Renal cortical epithelial cell (primary cell): ENCODE measurements at places on chromosomes 4 and X.

DNA sequence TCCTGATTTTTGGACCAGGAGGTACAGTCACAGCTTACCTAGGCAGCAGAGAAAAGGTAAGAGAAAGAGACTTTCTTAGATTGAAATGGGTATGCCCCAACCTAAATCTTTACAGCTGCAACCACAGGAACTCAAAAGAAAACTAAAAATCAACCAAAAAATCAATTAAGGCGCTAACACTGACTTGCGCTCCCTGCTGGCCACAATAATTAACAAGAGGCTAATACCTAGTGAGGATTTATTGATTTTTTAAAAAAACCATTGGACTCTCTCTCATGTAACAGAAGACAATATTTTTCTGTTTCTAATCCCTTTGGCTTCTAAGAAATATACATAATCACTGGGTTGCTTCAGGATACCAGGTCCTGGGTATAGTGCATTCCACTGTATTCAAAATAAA lies 153.9 kb upstream of the TENM3 start:
- DNase-seq = no peak

DNA sequence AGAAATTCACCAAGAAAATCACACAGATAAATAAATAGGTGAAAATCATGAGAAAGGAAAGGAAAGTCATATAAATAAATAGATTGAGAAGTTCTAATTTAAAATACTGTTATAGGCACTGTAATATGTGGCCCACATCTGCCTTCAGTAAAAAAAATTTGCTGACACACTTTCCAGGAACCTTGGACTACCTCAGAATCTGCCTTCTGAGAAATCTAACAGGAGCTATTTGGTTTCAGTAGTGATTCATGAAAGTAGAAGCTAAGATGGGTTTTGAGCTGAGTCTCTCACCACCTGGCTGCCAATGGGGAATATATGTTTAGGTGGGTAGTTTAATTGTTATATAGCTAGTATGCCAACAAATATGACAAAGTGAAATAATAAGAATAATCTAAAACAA lies 810.0 kb downstream of the RAB28 start:
- no peak for DNase-seq

DNA sequence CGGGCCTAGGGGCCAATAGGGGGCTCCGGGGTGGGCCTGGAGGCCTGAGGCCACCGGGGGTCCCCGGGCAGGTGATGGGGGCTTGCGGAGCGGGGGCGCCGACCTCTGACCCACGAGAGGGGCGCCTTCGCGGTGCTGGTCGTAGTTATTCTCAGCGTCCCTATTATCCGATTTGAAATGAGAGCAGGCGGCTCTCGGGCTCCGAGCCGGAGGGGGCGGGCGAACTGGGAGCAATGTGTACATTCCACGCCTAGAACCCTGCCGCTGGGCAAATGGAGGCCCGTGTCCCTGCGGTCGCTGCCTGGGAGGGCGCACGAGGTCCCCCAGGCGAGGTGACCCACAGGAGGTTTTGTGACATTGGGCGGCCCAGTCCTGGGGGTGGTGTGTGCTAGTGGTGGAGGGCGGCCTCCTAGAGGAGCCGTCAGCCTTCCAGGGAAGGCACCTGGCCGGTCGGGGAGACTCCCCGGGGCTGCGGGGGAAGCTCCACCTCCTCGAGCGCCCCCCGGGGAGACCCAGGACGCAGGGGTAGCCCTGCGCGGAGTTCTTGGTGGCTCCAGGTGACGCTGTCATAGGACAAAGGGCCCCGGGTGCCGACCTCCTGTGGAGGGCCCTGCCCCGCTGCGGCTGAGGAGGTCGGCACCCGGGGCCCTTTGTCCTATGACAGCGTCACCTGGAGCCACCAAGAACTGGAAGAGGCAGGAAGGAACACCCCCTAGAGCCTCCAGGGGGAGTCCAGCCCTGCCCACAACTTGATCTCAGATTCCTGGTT lies 102.6 kb upstream of the PRKX start:
- no peak for DNase-seq

GRCh38 chrX:40253771-40254170 lies 156.0 kb upstream of the BCOR start:
- DNase-seq = no peak

GRCh38 chr4:11455201-11455835 lies 26.6 kb upstream of the HS3ST1 start:
- no peak for DNase-seq

- no peak for DNase-seq
Observed at GRCh38 chr4:152900395-152900794, 35.7 kb upstream of the FHDC1 start.

DNA sequence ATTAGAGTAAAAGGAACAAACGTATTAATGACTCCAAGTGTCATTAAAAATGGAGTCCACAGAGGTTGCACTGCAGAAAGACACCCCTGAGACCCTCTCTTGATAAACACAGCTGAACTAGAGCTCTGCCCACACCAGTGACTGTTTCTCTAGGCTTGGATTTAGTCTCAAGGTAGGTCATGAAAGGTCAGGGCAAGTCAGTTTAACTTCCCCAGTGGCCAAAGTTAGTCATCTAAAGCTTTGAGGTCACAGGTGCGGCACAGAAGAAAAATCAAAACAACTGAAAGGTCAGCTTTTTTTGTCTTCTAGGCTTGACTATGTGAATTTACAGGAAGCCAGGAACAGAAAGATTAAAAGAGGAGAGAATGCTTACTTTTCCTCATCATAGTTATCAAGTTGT lies 749.6 kb downstream of the RAB28 start:
- no peak for DNase-seq

DNA sequence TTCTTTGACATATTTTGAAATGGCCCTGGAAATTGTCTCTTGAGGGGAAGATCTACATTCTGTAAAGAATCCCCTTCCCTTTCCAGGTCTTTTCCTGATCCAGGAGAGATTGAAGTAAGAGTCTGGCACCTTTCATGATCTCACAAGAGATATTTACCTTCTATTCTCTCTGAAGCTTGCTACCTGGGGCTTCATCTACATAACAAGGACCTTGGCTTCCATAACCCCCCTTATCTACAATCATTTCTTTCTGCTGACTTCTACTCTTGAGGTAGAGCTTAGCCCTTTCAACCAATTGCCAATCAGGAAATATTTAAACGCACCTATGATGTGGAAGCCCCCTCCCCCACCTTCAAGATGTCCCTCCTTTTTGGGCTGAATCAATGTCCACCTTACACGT lies 383.7 kb upstream of the MAGEB18 start:
- no peak for DNase-seq

DNA sequence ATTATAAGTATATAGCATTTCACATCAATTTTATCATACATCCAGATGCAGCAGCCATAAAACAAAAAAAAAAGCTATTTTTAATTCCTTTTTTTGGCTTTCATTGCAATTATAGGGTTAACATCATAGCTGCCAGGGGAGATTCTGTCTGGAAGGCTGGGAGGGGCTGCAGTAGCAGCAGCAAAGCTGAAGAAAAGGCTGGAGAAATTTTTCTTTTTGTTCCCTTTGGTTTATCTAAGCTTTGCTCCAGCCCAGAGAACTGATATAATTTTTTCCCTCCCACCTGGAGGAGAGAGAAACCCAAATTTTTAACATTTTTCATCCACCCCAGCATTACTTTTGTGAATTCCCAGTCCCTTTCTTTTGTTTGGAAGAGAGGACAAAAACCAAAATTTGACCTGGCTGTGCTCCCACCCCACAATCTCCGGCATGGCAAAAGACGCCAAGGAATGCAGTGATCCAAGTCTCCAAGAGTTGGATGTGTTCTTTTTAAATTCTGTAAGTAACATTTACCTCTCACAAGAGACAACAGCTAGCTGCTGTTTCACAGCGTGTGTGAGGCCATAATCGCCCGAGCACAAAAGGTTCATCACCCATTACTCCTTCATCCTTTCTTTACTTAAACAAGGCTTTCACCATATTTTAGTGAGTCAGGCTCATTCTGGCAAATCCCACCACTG lies 25.1 kb upstream of the FAM156A start:
- no peak for DNase-seq

DNA sequence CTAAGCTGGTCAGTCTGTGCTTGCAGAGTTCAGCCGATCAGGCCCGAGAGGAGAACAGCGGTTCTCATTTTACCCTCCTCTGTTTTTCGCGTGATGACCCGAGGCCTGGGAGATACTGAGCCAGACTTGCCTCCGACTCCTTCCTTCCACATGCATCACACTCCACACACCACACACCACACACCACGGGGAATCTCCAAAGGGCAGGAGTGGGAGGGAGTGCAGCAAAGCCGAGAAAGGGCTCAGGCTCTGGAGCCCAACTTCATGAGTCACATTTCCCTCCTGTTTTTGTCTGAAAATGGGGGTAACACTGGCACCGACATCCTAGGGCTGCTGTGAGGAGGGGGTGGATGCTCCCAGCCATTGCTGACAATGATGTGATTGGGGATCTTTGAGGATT lies 38.9 kb downstream of the TKTL1 start:
- DNase-seq = no peak

GRCh38 chrX:4655743-4656142 lies 942.3 kb upstream of the PRKX start:
- peak; percentile 36 for DNase-seq

GRCh38 chr4:157576671-157577217 lies 356.2 kb downstream of the GRIA2 start:
- no peak for DNase-seq

- no peak for DNase-seq
Observed at GRCh38 chrX:21167494-21167893, 206.7 kb upstream of the CNKSR2 start.

DNA sequence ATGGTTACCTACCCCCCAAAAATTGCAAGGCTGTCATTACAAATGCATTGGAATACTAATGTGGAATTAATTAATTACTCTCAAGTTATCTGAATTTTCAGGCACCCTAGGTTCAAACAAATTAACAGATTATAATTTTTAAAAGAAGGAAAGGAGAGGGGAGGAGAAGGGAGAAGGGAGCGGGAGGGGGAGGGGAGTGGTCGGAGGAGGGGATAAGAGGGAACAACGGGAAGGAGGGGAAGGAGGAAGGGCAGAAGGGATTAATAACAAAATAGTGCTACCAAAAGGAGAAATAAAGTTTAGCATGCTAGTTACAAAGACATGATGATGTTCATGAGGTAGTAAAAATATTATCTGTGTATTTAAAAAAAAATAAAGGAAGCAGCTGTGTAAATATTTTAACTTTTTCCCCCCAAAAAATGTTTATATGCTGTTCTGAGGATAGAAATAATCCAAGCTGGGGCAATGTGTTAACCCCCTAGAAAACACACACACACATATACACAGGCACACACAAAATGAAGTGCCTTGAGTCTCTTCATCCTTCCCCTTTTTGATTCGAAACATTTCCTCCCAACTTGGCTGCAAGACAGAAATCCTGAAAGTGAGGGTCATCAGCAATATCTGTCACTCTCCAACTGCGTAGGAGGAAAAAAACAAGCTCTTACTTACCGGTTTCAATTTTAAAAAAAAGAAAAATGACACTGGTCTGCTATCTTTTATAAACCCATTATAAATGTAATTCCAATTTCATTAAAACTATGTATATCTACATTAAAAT lies 58.8 kb downstream of the PPP3CA start:
- DNase-seq = no peak

DNA sequence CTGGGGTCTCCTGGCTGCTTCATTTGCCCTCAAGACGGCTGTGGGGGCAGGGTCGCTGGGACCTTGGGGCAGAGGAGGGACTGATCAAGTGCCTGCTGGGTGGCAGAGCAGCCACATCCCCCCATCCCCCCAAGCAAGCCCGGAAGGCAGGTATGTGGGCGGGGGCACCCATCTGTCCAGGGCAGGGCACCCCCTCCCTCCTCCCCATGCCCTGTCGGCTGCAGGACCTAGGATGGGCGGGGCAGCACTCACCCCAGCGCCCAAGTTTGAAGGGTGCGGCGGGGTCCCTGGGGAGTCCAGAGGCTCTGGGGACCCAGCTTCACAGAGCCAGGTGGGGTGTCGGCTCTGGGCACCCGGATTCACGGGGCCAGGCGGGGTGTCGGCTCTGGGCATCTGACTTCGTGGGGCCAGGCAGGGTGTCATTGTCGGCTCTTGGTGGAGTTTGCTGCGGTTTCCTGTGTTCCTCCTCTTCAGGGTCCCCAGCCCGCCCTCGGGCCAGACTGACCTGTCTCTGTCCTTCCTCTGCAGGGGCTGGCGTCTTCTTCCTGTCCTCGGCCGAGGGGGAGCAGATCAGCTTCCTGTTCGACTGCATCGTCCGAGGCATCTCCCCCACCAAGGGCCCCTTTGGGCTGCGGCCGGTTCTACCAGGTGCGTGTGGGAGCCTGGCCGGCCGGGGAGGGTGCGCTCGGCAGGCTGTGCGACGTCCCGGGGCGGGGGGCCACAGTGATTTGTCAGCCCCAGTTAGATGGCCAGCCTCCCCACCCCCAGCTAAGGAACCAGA lies 22.1 kb downstream of the DOK7 start:
- DNase-seq = no peak

DNA sequence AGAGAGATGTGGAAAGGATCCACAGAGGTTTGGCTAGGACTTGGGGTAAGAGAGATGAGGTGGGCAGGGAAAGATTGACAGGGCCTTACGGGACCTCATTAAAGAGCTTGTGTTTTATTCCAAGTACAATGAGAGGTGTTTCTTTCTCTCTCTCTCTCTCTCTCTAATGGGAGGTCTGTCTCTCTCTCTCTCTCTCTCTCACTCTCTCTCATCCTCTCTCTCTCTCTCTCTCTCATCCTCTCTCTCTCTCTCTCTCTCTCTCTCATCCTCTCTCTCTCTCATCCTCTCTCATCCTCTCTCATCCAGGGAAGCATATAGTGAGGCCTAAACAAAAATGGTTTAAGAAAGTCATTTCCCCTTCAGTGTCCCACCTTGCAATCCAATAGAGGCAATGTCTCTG lies 5.4 kb downstream of the JADE3 start:
- no peak for DNase-seq

GRCh38 chr4:101993002-101993841 lies 202.7 kb downstream of the BANK1 start:
- no peak for DNase-seq

DNA sequence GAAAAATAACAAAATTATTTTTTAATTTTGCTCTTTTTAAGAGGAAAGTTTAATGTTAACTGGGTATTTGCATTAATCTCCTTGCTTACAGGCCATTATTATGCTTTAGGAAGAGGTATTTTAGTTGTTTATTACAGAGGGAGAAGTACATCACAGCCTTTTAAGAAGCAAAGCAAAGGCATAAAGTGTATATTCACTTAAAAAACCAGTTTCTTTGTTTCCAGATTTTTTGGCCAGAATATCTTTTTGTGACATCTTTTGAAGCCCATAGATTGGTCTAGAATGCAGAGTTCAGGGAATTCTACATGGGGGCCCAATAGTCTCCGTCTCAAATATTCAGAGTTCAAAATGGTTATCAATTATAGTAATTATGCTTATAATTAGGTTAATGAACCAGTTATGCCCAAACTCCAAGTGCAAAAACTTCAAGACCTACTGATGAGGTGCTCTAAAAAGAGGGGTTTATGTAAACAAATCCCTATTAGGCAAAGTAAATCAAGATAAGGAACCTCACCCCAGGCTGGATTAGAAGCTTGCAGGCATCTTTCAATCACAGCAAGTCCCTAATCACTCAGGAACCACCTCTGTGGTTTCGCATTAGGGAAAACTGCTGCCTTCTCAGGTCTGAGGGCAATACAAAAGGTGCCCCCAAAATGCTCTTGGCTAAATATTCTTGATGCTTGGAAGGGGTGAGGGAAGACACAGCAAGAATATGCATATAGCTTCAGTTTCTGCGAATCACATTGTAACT lies 1.4 kb downstream of the CXXC4 start:
- DNase-seq = no peak

GRCh38 chr4:99403380-99404184 lies 31.6 kb downstream of the ADH7 start:
- DNase-seq = peak; percentile 95
